ENCODE measurements at places on chromosomes 3 and 15.
A peak's percentile ranks its signal among the peaks of the same experiment; 100 is the strongest.

DNA sequence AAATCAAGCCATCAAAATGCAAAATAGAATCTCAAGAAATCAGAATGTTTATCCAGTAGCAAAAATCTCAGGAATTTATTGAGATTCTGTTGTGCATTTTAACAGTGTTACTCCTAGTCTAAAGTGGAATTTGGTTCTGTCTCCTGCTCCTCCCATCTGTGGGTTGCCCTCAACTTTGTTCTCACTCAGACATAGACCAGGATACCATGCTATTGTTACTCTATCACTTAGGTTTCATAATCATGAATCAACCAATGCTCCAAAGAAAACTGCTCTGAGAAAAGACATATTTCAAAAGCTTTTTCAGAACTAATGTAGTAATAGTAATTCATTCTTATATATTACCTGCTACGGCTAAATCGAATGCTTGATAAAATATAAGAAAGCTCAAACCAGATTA is 274.7 kb downstream of the RBMS3 start:
- DNase-seq = no peak

DNA sequence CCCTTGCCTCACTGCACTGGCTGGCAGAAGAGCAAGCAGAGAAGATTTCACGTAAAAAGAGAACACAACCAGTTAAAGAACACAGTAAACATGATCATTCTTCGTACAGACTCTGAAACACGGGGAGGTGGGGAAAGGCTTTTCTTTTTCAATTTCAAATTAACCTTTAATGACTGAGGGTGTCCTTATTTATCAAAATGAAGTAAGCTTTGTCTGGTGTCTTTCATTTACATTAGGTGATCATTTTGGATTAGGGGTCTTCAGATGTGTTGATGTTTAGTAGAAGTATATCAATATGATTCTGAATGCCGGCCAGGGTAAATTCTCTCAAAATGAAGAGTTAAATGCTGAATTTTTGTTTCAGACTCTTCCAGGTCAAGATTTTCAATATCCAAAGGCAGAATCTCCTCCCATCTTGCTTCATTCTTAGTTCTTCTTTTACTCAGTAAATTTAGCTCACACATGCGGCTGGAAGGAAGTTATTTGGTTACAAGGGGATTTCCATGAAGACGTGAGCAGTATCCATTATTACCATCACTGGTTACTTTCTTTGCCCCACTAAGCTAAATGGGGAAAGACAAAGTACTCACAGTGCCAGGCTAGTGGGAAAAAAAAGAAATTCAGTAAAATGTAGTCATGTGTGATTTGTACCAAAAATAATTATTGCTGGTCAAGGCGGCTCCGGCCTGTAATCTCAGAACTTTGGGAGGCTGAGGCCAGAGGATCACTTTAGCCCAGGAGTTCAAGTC is 272.2 kb upstream of the NR2F2 start:
- DNase-seq = no peak

GRCh38 chr3:58106640-58107039 is 98.4 kb downstream of the FLNB start:
- no peak for DNase-seq

GRCh38 chr3:16508591-16508995 is 4.9 kb downstream of the RFTN1 start:
- DNase-seq = peak; percentile 50

- no peak for DNase-seq
Measured at GRCh38 chr15:99414755-99415731, 150.7 kb upstream of the MEF2A start.

DNA sequence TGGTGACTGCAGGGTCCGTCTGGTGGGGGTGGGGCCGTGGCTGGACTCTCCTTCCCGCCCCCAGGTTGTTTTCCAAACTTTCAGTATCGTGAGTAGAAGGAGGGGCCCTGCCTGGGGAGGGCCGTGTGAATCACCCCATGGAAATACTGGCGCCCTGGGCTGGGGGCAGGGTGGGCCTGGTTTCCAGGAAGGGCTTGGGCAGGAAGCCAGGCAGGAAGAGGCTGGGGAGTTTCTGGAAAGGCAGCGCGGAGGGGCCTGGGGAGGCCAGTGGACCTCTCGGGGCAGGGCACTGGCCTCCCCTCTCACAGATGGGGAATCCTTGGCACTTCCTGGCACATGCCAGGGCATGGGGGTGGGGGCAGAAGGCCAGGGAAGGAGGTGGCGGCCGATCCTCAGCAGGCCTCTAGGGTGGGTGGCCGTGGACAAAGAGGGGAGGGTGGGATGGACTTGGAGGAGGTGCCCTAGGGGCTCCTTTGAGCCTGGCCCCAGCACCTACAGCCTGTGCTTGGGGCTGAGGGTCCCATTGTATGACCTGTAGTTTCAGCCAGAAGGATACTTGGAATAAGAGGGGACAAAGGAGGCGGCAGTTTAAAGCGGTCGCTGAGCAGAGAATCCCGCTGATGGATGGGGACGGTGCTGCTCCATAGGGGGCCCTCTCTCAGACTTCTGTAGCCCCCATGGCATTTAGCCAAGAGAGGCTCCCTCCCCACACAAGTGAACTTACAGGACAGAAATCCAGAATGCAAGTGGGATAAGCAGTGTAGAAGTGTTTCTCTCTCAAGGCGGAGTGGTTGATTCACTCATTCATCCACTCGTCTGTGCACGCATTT is 56.5 kb upstream of the GATA2 start:
- peak; percentile 84 for DNase-seq

DNA sequence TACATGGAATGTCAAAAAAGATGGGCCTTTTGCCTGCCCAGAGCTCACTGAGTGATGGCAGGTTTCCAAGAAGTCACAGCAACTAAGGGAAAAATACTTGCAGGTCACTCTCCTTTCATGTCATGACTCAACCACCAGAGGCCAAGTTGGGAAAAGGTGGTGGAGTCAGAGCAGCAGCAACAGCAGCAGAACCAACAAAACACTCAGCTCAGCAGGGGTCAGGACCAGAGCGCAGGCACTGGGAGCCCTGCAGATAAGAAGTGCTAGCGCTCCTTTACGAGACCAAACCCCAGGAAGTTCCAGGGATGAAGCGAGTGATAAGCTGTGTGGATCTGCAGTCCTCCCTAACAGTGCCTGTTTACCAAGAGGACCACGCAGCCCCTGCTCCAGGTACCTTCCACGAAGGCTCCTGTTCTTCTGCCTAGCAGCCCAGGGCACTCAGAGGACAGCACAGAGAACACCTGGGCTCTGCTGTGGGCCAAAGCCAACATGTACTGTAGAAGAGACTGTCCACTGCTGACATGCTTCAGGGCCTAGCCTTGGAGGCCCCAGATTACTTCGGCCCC is 26.0 kb downstream of the POC1A start:
- DNase-seq = peak; percentile 83

GRCh38 chr15:48006031-48006511 is 114.7 kb upstream of the SLC24A5 start:
- peak; percentile 65 for DNase-seq

GRCh38 chr3:88824666-88825564 is 282.5 kb upstream of the EPHA3 start:
- peak; percentile 15 for DNase-seq

- DNase-seq = no peak
Measured at GRCh38 chr3:36259580-36259979, 120.7 kb upstream of the STAC start.

GRCh38 chr3:172918165-172918564 is 167.6 kb downstream of the ECT2 start:
- DNase-seq = peak; percentile 55

GRCh38 chr3:123432832-123433523 is 15.9 kb downstream of the ADCY5 start:
- DNase-seq = no peak

- DNase-seq = no peak
Measured at GRCh38 chr3:65712140-65712539, 326.6 kb downstream of the MAGI1 start.

- DNase-seq = no peak
Measured at GRCh38 chr15:49290191-49290590, 120.1 kb downstream of the GALK2 start.

GRCh38 chr3:194148383-194148782 is 12.4 kb downstream of the HES1 start:
- peak; percentile 39 for DNase-seq

GRCh38 chr3:52688266-52688665 is 2.4 kb downstream of the GNL3 start:
- no peak for DNase-seq

DNA sequence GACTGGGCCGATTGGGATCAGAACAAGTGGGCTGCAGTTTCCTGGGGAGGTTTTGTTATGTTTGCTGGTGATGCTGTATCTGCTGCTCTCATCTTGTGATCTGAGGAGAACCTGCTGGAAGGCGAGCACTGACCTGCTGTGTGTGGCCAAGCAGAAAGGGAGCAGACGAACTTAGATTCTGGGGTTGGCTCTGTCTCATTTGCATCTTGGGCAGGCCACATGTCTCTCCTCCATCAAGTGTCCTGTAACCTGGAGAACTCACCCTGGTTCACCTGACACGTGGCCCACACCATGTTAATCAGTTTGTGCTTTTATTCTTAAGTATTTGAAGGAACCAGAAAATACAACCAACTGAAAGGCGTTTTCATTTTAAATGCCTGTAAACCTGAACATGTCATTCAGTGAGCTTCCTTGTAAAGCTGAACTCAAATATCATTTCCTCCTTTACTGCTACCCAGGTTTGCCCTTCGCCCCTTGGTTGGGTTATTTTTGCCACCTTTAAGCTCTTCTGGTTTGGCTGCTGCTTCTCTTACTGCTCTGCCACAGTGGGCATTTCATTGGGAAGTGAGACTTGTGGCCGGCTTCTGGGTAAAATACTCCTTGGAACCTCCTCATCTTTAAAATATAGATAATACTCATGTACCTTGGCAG is 33.5 kb upstream of the TRAK1 start:
- no peak for DNase-seq

DNA sequence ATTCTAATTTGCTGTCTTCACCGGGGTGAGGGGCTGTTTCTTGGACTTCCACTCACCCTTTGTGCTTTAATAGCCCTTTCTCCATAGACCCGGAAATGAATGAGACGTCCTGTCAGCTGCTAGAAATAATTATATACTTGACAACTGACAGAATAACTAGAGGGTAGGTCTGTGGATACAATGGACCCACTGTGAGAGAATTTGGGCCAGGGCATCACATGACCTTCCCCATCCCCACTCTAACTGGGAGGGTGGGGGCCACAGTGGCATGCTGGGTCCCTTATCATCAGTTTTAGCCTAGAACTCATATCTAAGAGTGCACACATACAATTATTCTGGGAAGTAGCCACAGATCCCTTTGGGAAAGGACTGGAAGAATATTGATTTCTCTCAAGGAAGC is 25.9 kb upstream of the MINAR1 start:
- no peak for DNase-seq

DNA sequence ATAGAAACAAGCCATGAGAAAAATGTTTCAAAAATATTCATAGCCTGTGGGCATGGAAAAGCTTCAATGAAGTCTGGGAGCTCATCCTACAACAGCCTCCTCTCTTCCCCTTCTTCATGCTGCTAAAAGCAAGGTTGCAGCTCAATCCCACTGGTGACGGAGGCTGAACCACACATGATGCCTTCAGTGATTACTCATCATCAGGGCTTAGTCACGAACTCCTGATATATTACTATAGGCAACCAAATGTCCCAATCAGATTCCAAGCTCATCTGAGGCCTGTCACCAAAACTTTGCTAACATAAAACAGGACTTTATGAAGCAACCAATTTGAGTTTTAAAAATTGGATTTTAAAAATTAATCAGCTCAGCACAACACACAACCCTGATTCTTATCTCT is 24.0 kb upstream of the SLC24A5 start:
- peak; percentile 80 for DNase-seq

DNA sequence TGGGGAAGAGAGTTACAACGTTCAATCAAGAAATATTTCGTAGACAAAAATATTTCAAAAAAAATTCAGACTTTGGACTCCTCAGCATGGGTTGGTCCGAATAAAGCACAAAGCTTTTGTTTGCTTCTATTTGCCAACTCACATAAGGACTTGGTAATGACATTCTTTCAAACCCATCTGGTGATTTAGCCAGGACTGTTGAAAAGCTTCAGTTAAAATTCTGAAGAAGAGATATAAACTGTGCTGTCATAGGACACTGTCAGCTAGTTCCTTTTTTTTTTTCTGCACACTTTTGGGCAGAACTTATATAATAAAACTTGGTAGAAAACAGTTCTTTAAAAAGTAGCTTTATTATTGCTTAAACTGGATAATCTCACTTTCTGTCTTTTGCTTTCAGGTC is 660.8 kb upstream of the SGO1 start:
- no peak for DNase-seq

GRCh38 chr3:107082527-107082926 is 294.7 kb upstream of the CCDC54 start:
- no peak for DNase-seq

DNA sequence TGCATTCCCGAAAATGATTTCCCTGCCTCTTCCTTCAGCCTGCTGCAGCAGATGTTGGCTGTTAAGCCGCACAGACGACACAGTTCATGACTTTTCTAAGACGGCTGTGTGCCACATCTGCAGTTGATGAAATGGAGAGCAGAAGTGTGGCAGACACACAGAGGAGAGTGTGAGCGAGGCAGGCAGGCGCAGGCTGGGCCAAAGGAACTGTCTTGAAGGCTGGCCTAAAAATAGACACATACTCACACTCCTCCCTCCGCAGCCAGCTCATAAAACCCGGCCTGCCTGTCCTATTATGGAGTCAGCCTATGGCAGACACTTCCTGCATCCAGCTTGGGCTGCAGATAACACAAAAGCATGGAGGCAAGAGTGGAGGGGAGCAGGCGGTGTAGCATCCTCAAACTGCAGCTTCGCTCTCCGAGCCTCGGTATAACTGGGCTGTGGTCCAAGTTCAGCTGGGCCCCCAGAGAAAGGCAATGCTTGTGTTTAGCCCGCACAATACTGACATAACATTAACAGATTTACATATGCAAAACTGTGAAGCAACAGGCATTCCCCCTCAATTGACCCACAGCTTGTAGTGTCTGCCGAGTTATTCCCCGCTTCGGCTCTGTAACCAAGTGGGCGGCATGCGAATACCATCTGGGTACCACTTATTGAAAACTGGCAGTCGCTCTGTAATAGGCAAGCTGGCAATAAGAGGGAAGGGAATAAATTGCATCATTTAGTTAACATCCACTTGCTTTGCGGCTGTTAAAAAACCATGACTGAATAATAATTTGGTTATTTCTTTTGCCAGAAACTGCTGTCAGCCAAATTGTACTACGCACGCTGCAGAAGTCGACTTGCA is 40.8 kb downstream of the FOXP1 start:
- DNase-seq = peak; percentile 97

DNA sequence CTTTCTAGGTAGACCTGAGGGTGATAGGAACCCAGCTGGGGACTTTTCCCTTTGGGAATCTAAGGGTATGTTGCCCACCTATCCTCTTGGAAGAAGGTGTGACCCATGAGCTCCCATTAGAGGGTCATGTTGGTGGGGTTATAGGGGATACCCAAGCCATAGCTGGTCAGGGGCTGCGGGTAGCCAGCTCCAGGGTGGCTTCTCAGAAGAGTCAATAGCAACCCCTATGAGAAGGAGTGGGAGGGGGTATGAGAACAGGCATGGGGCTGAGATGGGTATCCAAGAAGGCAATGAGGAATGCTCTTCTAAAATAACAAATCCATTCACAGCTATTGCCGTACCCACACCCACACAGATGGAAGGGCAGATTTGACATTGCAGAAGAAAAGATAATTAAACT is 217.8 kb downstream of the UACA start:
- DNase-seq = no peak
